Osteoblast (primary cell): ENCODE measurements at places on chromosomes 5 and 9. TPM values are rescaled to one million over a fixed set of nuclear protein-coding genes. Genes with fewer than 3 reads are reported as not detected.

DNA sequence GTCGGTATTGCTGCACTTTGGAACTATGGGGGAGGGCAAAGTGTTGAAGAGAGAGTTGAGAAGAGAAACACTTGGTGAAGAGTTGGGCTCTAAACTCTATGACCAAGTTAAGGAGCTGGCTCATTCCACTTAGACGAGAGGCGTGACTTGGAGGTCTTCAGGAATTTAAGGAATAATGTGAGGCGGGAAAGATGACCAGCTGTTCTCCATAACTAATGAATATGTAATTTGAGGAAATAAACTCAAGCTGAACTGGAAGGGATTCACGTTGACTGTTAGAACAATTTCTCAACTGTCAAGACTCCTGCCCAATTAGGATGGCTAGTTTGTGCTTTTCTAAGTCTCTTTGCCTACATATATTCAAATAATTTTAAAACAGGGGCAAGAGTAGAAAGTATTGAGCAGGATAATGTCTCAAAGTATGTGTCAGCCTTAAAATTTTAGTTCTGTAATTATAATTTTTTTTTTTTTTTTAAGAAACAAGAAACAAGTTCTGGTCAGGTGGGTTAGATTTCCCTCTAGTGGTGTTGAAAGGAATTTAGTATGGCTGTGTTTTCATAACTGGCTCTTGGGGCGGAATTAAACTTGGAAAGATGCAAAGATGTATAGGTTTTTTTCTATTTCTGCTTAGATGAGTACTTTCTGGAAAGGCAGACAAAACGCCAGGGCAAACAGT is 33.4 kb downstream of the TMEM252 start:
- DNase-seq, result no peak

DNA sequence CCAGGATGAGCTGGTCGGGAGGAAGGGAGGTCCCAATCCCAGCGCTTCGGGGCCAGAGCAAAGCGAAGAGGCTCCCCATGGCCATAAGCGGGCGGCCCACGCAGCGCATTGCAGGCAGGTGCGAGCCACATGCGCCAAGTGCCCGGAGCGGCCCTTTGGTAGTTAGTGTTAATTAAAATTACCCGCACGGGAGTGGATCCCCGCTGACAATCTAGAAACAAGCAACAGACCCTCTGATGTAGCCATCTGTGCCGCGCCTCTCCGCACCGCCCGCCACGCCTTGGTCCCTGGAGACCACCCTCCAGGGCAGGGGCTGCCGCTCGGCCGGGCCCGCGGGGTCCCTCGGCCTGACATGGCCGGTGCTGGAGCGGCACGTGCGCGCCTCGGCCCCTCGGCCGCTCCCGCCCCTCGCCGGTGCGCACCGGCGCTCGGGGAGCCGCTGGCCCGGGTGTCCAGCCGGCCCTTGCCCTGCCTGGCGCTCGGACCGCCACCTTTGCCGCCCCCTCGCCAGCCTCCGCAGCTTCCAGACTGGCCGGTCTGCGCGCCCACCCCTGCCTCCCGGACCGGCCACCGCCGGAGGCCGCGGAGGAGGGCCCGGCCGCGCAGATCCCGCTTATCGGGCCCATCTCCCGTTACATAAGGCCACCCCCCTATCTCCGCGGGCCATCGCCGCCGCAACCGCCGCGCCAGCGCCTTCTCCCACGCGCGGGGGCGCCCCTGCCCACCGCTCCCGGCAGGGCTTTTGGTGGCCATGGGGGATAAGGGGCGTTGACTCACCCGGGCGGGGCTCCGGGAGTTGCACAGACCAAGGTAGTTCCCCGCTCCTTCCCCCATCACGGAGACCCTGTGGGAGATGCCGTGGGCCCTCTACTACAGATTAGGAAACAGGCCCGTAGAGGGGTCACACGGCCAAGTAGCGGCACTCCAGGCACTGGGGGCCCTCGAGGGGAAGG is 1.9 kb upstream of the IL13 start:
- peak; percentile 92 for DNase-seq

- peak; percentile 91 for DNase-seq
These were observed 335 bp downstream of the GALNT12 start for GRCh38 chr9:98807814-98808195.

DNA sequence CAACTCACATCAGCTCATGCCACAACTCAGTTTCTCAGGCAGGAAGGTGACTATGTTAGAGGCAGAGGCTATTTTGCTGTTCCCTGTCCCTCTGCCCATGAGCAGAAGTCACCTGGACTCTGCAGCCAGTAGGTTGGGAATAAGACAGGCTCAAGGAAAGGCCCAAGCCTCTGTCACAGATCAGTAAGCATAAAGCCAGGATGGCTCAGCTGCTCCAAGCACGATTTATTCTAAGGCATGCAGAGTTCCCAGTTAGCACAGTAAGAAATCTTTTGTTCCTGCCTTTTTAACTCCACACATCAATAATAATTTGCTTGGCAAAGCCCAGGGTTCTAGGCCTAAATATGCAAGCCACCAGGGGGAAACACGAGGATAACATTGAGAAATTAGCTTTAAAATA is 249.0 kb upstream of the ADRA1B start:
- DNase-seq, result no peak

RANBP17 gene
- 4.0 and 5.0 TPM in 2 replicates for total RNA-seq

NUTM2G gene
- total RNA-seq, result not detected in 2 replicates

- no peak for DNase-seq
These were observed 258.7 kb upstream of the IL12B start for GRCh38 chr5:159588941-159589340.

GRM6 gene
- total RNA-seq, result not detected in 2 replicates
